GM23338 (cell line): ENCODE measurements at places on chromosomes 7 and 10. TPM values are rescaled to one million over a fixed set of nuclear protein-coding genes. Genes with fewer than 3 reads are reported as not detected.

Gene NPSR1
- not detected in 2 replicates for total RNA-seq

DNA sequence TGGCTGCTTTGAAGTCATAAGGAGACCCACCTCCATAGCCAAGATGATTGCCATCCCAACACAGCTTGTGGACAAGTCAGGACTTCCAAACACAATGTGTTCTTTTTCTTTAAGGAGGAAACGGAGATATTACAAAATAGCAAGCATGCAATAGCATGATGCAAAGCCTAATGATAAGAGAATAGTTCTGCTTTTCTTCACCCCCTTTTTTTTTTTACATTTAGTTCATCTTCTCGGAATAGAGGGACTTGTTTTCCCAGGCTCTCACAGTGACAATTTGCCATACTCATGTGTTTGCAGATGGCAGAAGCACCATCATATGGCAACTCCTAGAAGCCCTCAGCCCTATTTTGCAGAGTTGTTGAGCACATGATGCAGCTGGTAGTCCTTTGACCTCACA, 119.8 kb downstream of the ITGB8 start:
- no peak for DNase-seq

DNA sequence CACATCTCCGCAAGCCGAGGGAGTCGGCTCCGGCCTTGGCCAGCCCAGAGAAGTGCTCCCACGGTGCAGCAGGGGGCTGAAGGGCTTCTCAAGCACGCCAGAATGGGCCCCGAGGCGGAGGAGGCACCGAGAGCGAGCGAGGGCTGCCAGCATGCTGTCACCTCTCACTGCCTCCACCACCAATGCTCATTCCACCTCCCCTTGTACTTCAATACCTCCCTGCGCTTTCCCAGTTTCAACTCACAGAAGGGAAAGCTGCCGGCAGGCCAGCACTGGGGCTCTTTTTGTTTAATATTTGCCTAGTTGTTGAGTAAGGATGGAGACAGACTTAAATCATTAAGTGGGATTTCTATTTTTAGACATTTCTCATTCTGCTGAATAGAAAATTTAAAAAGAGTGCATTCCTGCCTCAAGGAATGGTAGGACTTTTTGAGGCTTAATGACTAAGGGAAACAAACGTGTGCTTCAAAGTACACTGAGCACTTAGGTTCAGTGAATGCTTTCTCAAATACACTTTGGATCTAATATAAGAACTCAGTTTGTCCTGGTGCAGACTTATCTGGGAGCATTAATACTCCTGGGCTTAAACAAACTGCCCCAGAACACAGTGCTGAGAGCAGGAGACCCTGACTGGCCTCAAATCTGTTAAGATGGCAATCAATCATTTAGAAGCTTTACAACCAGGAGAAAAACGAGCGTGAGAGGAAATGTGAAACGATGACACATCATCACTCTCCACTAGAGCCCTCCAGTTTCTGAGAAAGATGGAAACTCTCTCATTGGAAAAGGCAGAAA, 131.2 kb downstream of the RALA start:
- peak; percentile 47 for DNase-seq

Gene GRID2IP
- total RNA-seq, result 1.5 TPM in 2 replicates

DNA sequence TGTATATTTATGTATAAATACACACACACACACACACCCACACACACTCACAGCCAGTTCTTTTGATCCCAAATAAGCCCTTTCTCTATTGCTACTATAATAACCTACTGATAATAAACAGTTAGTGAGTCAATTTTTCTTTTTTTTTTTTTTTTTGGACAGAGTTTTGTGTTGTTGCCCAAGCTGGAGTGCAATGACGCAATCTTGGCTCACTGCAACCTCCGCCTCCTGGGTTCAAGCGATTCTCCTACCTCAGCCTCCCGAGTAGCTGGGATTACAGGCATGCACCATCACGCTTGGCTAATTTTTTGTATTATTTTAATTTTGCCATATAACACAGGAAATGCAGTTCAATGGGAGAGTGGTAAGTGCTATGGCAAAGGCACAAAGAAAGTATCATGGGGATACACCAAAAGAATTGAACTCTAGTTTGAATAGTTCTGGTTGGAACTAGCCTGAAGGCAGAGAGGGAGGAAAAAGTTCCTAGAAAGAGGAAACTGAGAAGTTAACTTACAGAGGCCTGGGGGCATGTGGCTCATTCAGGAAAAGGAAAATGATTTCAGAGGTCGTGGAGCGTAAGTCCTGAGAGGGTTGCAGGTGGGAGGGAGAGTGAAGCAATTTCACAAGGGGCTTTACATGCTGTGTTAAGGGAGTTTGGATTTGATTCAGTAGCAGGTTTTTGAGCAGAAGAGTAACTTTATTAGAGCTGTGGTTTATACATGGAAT, 44.4 kb upstream of the JCAD start:
- no peak for DNase-seq

Gene FAM237B
- 0.07 TPM in 1 of 2 replicates, not detected in the other for total RNA-seq

DNA sequence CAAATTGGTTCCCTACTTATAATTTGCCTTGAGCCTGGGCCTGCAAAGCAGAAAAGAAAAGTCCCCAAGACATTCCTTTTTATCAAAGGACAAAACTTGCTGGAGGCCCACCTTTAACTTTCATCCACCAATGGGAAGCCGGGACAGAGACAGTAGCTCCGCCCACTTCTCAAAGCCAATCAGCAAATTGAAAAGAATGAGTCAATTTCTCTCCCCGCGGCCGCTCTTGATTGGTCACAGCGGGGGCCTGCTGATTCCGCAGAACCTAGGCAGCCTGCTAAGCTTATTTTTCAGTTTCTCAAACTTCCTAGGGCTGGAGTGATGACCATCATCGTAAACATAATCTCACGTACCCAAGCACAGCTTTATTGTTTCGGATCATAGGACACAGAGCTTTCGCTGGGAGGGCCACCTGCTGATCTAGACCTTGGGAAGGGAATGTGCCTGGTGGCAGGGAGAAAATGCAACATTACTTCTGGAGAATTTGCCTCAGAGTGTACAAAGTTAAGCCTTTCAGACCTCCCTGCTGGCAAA, at the start of gene SLC13A4:
Gene SLC13A4, minus strand, starts transcription at position 51 of the 534 bp plus-strand sequence. CDS start 690 bp downstream, outside the sequence.
- DNase-seq, result peak; percentile 90

DNA sequence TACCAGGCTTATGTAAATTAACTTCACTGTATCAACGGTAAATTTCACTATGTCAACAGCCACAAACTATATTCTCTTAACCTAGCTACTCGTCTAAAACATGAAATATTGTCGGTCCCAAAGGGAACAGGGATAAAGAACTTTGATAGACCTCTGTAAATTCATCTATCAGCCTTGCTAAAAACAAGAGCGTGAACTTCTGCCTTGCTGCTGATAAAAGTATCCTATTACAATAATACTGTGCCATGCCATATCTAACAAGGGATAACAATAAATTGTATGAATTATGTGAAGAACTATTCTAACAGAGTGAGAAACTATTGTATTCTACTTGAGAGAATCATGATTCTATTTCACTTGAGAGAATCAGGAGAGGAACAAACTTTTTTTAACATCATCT, 117.2 kb downstream of the CNOT4 start:
- DNase-seq, result no peak

Gene GIMAP2
- total RNA-seq, result not detected in 2 replicates

GRCh38 chr7:127251036-127251464, 1.7 kb downstream of the GRM8 start:
- peak; percentile 16 for DNase-seq

DNA sequence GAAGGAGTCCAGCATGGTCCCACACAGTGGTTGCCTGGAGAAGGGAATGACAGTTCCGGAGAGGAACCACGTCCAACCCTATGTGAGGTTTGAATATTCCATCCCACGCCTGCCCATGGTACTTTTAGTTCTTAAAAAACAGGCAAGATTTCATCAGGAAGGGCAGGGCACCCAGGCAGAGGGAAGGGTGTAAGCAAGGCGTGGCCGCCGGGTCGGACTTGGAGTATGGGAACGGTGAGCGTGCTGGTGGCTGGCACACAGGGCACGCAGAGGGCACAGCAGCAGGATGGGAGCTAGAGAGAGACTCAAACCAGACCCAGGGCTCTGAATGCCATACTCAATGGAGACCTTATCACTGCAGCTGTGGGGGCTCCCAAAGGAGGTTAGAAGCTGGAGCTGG, 34.3 kb downstream of the FAM53B start:
- DNase-seq, result no peak

DNA sequence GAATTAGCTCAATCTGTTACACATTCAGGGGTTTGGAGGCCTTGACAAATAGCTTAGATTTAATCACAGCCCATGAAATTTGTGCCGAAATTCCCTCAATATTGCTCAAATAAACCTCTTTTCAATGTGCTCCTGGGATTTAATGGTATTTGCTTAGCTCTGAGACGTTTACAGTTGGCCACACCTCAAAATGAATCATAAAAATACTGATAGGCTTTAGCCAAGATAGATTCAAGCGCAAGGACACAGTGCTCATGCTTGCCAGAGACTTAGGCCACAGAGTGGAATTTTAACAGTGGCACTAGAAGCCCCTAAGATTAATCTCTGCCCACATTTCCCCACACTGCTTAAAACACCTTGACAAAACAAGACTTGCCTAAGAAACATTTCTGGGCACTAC, 2.3 kb upstream of the SEMA3C start:
- no peak for DNase-seq

Gene AFAP1L2
- total RNA-seq, result 6.5 and 7.3 TPM in 2 replicates

Gene GHRHR
- total RNA-seq, result not detected in 2 replicates

DNA sequence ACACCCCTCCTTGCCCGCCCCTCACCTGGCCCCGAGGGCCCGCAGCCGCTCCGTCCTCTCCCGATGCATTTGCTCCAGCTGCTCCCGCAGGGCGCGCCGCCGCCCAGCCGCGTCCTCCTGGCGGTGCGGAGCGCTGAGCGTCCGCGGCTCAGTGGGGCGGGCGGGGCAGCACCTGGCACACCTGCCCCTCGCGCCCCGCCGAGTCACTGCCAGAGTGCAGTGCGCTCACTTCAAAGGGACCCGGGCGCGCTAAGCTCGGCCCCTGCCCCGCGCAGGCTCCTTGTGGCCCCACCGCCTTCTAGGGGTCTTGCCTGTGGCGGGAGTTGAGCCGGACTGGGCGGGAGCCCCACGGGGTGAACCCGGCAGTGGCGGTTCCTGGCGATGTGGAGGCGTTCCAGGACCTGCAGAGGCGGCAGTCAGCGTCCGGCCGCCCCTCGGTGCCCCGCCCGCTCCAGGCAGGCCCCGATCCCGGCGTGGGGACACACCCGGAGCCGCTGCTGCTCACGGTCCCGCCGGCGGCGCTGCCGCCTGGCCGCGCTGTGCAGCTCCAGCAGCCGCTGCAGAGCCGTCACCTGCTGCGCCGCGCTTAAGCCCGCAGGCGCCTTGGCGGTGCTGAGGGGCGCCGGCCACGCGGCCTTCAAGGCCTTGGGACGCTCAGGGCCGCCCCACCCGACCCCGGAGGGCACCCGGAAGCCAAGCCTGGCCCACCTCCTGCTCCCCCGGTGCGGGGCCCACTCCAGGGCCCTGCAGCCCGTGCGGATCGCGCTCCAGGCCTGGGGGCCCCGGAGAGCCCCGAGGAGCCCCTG, 6.7 kb downstream of the ATP6V1F start:
- DNase-seq, result peak; percentile 76

DNA sequence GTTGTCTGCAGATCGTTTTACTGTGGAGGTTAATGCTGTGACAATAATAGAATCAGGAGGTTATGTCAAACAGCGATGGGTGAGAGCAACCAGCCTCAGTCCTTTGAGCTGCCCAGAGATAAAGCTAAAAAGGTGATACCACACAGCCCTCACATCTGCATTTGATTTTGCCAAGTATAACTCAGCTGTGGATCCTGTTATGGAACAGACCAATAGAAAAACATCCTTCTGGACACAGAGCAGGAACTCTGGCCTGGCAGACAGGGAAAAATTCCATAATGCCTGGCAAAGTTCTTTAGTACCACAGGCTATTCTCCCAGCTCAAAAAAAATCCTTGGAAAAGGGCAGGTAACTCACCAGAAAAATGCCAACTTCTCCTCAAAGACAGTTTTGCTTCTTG, 87.1 kb upstream of the PDLIM1 start:
- no peak for DNase-seq

GRCh38 chr7:25572423-25572822, 344.1 kb upstream of the NPVF start:
- no peak for DNase-seq

DNA sequence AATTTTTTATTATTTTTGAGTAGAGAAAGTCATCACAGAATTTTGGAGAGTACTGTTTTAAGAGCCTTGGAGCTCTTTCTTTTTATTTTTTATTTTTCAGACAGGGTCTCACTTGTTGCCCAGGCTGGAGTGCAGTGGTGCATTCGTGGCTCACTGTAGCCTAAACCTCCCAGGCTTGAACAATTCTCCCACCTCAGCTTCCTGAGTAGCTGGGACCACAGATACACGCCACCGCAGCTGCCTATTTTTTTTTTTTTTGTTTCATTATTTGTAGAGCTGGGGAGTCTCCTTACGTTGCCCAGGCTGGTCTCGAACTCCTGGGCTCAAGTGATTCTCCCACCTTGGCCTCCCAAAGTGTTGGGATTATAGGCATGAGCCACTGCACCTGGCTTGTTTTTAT, 10.6 kb downstream of the CPA4 start:
- DNase-seq, result no peak

DNA sequence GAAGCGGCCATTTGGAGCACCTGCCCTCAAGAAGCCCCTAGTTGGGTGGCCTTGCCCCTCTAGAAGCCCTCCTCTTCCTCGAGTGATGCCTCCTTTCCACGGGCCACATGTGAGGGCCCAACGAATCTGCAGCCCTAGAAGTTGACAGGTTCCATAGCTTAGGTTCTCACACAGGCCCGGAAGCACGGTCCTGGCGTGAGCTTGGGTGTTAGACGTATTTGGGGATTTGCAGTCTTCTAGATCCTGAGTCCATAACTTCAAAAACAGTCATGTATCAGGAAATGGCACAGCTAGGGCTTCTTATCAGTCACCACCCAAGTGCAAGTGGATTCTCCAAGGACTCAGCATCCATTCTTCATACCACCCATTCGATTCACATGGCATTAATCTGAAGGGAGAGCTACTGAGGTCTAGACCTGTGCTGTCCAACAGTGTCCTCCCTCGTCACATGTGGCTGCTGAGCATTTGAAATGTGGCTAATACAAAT, 477 bp upstream of the FBXW4 start:
- DNase-seq, result no peak

- no peak for DNase-seq
Observed at GRCh38 chr10:106619346-106619745, 545.2 kb downstream of the SORCS1 start.

GRCh38 chr7:37007691-37008090, 283.4 kb upstream of the AOAH start:
- DNase-seq, result no peak

Gene SMO
- total RNA-seq, result 57.7 and 61.5 TPM in 2 replicates

DNA sequence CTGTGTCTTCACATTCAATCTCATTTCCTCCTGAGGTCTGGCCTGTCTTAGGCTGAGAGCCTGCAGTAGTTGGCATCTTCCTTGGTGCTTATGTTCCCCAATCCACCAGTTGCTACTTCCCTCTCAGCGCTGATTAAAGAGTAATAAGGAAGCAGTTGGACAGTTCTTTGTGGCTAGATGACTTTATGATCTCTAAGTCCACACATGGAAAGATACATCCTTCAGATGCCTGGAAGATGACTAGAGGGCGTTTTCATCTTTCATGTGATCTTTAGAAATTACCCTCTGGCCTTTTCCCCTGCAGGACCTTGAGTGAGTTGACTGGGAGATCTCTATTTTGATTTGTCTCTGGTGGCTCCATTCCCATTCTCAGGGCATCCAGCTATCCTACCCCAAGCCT, 204.5 kb downstream of the GRM3 start:
- DNase-seq, result no peak

Gene CTBP2
- 233 and 265 TPM in 2 replicates for total RNA-seq

GRCh38 chr10:109405338-109405737, 518.0 kb downstream of the XPNPEP1 start:
- no peak for DNase-seq

Gene KLF14
- not detected in 2 replicates for total RNA-seq

- no peak for DNase-seq
Observed at GRCh38 chr7:124992851-124993562, 63.4 kb upstream of the POT1 start.

- DNase-seq, result no peak
Observed at GRCh38 chr7:24828891-24829661, 71.8 kb upstream of the GSDME start.

Gene ASB10
- not detected in 2 replicates for total RNA-seq
